ENCODE measurements at places on chromosomes 12 and 14.

GRCh38 chr14:70794294-70794693 is 15.0 kb downstream of the MAP3K9 start:
- DNase-seq: no peak

DNA sequence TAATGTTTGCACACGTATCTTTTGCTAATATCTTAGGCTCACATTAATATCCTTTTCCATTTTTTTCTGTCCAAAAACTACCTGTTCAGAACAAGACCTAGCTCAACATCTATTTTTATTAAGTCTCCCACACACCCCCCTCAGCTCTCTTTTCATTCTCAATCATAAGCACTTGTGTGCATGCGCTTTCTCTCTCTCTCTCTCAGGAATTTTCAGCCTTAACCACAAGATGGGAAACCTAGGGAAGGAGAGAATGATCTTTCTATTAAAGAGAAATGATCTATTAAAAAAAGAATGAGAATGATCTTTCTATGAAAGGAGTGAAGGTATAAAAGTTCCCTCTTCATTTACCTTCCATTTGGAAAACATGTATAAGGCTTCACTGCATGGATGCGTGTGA is 39.7 kb upstream of the AP4S1 start:
- DNase-seq: no peak

- no peak for DNase-seq
Observed at GRCh38 chr12:113788020-113788856, 177.9 kb downstream of the RBM19 start.

DNA sequence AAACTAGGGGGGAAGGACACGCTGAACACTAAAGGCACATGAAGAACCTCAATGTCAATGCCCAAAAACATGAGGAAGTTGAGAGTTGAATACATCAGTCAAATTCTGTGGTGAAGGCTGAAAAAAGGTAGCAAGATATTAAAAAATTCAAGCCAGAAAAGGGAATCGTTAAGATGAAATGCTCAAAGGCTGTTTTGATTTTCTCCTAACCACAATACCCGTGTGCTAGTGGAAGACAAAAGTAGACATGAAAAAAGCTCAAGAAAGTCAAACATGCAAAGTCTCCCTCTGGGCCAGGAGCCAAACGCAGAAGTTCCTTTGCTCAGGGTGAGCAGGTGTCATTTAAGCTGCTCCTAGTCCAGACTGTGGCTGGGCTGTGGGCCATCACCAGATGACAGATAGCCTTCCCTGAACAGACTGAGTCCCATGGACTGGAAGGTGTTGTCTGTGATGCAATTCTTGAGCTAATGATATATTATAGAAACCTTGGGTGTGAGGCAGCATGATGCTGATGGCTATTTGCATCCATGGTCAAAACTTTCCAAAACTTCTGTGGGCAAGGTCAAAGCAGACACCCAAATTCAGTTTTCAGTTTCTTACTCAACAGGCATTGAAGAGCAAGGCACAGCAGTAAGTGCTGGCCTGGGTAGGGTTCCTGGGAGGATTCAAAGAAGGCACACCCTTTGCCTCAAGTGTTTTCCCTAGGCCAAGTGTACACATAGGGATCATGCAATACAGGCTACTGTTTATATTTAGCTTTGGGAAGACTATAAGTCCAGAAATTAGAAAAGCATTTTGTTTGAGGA is 81.6 kb downstream of the MYRFL start:
- DNase-seq: no peak

GRCh38 chr14:49303946-49304516 is 282.1 kb downstream of the RPS29 start:
- DNase-seq: no peak

GRCh38 chr12:113844495-113845210 is 121.5 kb downstream of the RBM19 start:
- DNase-seq: no peak

DNA sequence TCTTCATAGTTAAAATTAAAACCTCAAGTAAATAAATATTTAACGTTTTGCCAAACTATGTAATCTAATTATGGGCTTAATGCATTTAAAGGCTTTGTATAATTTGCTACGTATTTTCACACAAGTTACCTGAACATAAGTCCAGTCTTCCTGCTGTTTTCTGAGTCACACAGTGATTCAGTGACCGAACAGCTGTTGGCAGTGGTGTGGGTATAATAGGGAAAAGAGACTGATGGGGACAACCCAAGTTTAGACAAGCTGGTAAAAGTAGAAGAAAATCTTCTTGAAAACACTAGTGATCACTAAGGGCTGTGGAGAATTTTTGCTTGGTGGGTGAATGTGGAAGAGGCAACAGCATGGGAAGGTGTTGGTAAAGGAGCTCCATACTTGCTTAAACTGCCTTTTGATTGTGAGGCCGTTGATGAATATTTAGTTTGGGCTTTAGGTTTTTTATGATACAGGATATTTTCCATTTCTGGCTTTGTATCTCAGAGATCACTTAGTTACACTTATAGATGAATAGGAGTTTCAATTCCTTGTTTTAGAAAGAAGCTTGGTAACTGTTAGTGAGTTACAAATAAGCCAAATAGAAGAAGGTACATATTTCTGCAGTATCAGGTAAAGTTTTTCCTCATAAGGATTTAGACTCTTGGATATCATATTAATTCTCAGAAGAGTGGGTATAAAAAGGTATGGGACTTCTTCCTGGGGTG is 23.9 kb downstream of the LRRK2 start:
- DNase-seq: no peak

GRCh38 chr12:64796205-64796845 is 28.1 kb upstream of the TBC1D30 start:
- no peak for DNase-seq

DNA sequence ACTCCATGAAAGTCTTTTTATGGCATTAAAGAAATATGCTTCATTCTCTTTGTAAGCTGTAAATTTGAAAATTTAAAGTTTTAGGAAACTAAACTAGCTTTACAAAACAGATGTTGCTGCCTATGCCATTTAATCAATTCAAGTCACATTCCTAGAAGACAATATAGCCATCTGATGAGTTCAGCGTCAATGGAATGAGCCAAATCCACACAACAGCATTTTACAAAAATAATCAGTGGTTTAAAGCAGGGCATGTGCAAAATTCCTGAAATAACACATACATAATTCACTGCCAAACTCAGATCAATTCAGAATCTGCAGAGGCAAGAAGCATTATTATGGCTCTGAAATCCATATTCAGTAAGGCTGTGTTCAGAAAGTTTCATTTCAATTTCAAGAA is 75.6 kb downstream of the MED13L start:
- DNase-seq: no peak

DNA sequence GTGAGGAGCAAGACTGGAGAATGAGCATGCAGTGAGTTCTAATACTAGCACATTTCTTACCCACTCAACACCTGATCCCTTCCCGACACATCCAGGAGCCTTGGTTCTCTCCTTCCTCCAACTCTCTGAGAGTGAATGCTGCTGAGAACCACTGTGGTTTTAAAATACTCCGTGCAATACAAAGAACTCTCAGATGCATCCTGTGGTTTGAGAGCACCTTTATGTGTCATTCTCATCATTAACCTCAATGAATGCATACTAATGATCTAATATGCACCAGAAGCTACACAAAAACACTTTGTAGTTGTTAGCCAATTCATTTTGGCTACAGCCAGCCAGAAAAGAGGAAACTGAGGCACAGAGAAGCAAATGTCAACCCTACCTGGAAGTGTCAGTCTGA is 87.6 kb downstream of the GALNT8 start:
- no peak for DNase-seq

GRCh38 chr12:3033539-3033867 is 43.7 kb upstream of the TSPAN9 start:
- DNase-seq: no peak

DNA sequence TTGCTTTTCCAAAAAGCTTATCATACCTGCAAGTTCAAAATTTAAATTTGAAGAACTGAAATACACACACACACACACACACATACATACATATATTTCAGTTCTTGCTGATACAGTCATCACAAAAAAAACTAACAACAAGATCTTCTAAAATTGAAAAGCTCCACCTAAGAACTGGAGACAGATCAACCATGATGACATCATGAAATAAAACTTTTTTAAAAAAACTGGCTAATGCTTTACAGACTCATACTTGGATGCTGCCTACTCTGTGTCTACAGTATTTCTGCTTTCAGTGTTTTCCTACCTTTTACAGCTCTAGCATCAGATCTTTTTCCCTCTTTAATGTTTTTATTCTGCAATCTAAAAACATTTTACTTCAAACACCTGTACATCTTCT is 261.4 kb downstream of the DIO2 start:
- DNase-seq: no peak

- DNase-seq: no peak
Observed at GRCh38 chr14:100696590-100696989, 30.1 kb upstream of the DLK1 start.

GRCh38 chr14:56905282-56905681 is 95.0 kb upstream of the OTX2 start:
- no peak for DNase-seq
